Activated CD4-positive, alpha-beta T cell treated with anti-CD3 and anti-CD28 coated beads for 48 hours (primary cell): ENCODE measurements at places on chromosomes 1 and 21.

DNA sequence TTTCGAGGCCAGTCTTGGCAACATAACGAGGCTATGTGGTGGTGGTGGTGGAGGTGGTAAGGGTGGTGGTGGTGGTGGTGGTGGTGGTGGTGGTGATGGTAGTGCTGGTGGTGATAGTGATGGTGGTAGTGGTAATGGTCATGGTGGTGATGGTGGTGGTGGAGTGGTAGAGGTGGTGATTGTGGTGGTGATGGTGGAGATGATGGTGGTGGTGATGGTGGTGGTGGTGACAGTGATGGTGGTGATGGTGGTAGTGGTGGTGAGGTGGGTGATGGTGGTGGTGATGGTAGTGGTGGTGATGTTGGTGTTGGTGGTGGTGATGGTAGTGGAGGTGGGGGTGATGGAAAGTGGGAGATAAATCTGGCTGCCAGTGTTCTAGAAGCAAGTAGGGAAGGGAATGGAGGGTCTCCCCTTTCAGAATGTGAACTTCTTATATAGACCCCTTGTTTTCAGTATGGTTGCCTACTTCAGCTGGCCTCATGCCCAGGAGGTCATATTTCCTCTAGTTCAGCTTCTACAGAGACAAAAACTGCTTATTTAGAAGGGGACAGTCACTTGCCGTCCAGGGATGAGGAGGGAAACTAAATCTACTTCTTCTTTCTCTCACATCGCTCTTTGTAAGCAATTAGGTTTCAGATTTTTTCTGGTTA lies 27.5 kb downstream of the SH3BGR start:
- DNase-seq = no peak

DNA sequence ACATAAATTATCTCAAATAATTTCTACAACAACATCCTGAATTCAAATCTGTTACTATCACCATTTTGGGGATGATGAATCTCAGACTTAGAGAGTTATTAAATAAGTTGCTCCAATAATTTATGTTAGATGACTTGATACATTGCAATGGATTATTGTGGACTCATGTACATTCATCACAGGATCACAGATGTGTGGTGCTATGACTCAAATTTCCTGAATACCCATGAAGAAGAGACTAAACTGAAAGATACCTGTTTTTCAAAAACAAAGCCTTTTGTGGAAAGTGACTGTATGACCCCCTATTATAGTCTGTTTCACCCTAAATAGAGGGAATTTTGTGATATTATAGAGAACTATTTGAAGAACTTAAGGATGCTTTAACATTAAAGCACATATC lies 315.0 kb downstream of the PLA2G4A start:
- DNase-seq = no peak

DNA sequence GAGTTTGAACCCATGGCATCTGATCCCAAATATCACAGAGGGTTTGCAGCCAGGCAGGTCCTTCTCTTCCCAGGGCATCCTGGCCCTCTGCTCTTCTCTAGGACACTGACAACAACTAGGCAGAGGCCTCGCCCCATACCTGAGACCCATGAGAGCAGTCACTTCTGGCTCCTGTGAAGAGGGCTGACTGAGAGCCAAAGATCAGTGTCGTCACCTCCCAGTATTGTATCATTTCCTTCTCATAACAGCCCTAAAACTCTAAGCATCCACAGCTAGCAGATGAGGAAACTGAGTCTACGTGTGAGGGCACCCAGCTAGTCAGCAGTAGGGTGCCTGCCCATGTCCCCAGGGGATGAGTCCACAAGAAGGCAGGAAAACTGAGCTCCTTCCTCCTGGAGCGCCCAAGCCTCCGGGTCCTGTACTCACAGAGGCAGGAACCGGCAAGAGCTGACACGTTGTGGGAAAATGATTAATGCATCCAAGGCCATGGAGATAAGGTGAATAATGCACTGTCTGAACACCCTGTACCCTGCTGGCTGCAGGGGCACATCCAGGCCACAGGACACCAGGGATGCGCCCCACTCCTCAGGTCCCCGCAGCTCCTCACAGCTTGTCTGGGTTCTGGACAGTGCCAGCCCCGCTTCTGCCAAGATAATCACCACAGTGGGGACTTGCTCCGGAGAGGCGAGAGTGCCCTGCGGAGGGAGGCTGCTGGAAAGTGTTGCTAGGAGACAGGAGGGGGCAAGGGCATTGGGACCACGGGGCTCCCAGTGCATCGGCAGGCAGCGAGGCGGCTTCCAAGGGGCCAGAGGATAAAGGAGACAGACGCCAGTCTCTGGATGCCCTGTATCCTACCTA lies 340.0 kb downstream of the NPHP4 start:
- DNase-seq = no peak

GRCh38 chr21:36423771-36424433 lies 38.7 kb downstream of the CHAF1B start:
- no peak for DNase-seq

DNA sequence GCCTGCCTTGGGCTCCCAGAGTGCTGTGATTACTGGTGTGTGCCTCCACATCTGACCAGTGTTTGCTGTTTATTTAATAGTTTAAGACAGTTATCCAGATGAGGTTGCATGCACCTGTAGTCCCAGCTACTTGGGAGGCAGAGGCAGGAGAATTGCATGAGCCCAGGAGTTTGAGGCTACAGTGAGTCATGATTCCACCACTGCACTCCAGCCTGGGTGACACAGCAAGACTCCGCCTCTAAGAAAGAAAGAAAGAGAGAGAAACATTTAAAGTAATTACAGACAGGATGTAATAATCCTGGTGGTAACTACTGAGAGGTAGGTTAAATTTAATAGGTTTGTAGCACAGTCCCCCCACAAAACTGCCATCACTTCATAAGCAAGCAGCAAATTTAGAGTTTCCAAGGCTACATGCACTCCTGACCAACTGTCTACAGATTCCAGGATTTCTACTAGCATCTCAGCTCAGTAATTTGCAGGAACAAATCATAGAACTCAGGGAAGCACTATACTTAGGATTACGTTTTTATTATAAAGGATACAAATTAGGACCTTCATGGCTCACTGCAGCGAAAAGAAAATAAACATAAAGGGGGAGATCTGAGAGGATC lies 89.6 kb downstream of the PKN2 start:
- peak; percentile 33 for DNase-seq
